Stimulated activated CD4-positive, alpha-beta T cell treated with anti-CD3 and anti-CD28 coated beads, Interleukin-1b, Interleukin-23, amount 100 ng/mL, for 1 hour (primary cell): ENCODE measurements at places on chromosomes 2 and 18.

DNA sequence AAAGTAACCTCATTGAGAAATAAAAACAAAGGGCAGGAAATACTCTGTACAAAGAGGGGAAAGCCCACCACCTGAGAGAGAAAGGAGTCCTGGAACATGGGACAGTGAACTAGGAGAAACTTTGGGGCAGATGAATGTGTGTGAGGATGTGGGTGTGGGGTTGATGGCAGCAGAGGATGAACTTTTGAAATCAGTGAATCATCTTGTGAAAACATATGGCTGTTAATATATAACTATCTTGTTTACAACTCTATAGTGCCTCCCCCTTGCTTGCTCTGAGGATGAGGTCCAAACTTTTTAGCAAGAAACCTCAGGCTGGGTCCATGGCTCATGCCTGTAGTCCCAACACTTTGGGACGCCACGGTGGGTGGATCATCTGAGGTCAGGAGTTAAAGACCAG, 171.8 kb upstream of the LHCGR start:
- no peak for DNase-seq

GRCh38 chr18:8951491-8951890, 151.0 kb upstream of the NDUFV2 start:
- DNase-seq: no peak

- DNase-seq: no peak
Observed at GRCh38 chr2:86123328-86123925, 17.4 kb downstream of the PTCD3 start.

GRCh38 chr2:67374949-67375348, 22.2 kb upstream of the ETAA1 start:
- no peak for DNase-seq

GRCh38 chr2:74927621-74928020, 30.8 kb upstream of the POLE4 start:
- DNase-seq: no peak

GRCh38 chr2:184452907-184453306, 145.4 kb upstream of the ZNF804A start:
- no peak for DNase-seq

GRCh38 chr2:195486520-195486919, 170.5 kb upstream of the SLC39A10 start:
- no peak for DNase-seq

GRCh38 chr2:170524828-170525565, 190.1 kb upstream of the SP5 start:
- DNase-seq: no peak

DNA sequence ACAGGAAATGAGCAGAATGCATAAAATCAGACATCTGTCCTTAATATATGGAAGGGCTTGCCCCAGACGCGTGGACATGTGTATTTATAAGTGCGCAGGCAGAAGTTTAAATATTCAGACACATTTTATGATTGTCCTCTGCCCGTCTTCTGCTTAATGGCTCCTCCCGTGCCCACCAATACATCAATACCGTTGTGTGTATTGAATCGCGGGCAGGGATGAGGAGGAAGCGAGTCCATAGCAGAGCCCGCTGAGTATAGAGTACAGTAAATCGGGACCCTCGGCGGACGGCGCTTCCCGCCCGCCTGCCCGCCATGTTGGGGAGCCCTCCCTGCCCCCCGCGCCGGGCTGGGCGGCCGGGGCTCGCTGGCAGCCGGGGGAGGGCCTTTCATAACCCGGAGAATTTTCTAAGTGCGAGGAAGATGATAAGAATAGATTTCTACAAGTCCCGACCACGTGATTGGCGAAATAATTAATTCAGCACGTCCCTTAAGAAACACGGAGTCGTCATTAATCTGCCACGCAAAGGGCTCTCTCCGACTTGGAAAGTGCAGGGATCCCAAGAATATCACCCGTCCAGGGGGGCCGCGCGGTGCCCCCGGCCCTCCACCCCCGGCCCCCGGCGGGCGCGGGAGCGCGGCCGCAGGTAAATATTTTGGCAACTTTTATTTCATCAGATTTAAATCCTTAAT, at the start of gene HOXD3:
TSS of gene HOXD3 (plus strand) at position 501 of the 692 bp plus-strand sequence. CDS start 11,808 bp downstream, outside the sequence.
- no peak for DNase-seq

- no peak for DNase-seq
Observed at GRCh38 chr2:22784566-22784965, 600.4 kb upstream of the KLHL29 start.

- DNase-seq: no peak
Observed at GRCh38 chr2:21748501-21748900, 624.7 kb downstream of the TDRD15 start.

GRCh38 chr2:47373747-47374146, 29.2 kb upstream of the MSH2 start:
- no peak for DNase-seq

GRCh38 chr2:239526666-239527415, 126.0 kb upstream of the HDAC4 start:
- DNase-seq: no peak

DNA sequence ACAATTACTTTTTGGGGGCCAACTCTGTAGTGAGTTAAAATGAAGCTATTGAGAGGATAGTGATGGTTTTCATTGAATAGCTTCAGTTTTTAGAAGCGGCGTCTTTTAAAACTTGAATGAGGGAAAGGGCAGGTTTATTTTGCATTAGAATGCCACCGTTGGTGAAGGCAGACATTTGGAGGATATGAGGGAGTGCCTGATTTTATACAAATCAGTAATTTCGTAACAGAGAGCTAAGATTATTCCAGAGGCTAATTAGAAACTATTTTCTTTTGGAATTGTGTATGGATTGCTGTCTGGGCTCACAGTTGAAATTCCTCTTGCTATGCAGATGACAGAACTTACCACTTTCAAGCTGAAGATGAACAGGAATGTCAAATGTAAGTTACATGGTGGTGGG, 67.6 kb downstream of the ITGB1BP1 start:
- DNase-seq: no peak

- no peak for DNase-seq
Observed at GRCh38 chr18:46293742-46294181, 189.6 kb downstream of the HAUS1 start.

GRCh38 chr2:206482123-206482522, 38.8 kb downstream of the ADAM23 start:
- no peak for DNase-seq

DNA sequence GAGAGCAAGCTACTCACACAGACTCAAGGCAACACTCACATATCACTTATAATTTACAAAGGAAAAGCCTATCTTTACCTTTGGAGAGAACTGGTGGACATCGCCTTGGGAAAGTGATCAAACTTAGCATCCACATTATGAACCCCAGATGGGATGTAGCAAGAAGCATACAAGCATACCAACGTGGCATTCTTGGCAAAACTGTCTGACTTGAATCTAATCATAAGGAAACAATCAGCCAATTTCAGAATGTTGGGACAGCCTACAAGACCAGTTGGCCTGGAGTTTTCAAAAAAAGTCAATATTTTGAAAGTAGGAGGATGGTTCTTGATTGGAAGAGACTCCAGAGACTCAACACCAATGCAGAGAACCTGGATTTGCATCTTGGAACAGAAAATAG, 79.1 kb upstream of the PMAIP1 start:
- DNase-seq: no peak

DNA sequence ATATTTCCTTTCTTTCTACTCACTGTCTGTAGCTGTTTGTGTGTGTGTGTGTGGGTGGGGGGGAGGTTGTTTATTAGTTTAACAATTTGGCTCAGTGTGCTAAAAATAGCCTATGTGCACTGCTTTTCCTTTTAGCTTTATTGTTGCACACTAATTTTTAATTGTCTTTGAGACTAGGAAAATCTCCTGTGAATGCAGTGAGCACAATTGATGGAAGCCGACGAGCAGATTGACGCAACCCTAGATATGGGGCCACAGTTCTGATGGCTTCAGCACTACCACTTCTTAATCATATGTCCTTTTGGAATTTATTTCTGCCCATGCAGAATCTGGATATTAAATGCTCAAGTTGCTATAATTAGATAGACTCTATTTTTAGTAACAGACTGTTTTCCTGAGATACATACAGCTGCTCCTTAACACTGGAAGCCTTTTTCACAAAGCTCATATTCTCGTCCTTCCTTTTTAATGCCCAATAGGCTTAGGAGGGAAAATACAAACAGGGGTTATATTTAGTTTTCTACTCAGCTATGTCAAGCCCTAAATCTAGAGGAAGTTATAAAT, 109.1 kb downstream of the IRS1 start:
- no peak for DNase-seq

GRCh38 chr2:23241121-23241520, 143.9 kb upstream of the KLHL29 start:
- DNase-seq: no peak

GRCh38 chr2:233408366-233409285, 54.3 kb downstream of the DGKD start:
- no peak for DNase-seq

- no peak for DNase-seq
Observed at GRCh38 chr2:168392797-168393196, 63.3 kb upstream of the CERS6 start.

DNA sequence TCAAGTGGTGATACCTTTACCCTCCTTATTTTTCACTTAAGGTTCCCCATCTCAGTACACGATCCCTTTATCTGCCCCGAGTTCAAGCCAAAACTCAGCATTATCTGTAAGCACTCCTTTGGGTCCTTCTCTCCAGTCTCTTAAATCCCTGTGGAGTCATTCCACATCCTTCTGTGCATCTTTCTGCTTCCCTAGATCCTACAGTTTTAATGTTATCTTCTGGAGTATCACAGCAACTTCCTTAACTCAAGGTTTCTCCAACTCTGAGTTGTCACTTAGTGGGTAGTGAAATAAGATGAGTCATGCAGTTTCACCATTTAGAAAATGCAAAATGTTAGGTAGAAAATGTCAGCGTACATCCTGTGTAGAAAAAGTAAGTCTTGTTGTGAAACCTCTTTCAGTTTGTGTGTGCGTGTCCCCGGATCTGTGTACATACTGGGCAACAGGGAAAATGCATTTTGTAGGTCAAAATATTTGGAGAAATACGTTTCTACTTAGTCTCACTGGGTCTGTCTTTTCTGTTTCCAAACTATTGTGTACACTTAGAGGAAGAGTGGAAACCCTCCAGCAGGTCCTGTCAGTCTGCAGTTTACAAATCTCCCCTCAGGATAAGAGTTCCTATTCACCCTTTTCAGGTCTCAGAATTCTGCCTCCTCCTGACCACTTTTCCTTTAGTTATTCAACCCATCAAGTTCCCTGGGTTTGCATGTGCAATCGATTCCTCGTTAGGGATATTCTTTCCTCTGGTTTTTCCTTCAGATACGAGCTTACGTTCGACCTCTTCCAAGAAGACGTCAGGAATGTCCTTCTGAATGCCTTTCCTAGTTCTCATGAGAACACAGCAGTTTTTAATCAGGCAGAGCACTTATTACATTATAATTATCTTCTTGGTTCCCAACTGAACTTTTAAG, 154.8 kb downstream of the TGIF1 start:
- no peak for DNase-seq

- no peak for DNase-seq
Observed at GRCh38 chr18:78670778-78671391, 308.7 kb upstream of the SALL3 start.

GRCh38 chr2:43276266-43276941, 50.0 kb upstream of the ZFP36L2 start:
- DNase-seq: no peak
